ENCODE measurements at places on chromosomes 2 and 18.

DNA sequence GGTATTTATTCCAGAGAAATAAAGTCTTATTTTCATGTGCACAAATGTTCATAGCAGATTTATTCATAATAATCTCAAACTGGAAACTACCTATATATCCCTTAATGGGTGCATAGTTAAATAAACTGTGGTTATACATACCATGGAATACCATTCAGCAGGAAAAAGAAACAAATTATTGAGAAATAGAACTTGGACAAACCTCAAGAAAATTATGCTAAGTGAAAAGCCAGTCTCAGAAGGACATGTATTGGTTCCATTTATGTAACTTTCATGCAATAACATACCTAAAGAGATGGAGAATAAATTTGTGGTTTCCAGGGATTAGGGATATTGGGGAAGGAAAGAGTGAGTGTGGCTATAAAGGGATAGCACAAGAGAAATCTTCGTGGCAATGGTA, 452.6 kb downstream of the SETBP1 start:
- DNase-seq, result no peak

DNA sequence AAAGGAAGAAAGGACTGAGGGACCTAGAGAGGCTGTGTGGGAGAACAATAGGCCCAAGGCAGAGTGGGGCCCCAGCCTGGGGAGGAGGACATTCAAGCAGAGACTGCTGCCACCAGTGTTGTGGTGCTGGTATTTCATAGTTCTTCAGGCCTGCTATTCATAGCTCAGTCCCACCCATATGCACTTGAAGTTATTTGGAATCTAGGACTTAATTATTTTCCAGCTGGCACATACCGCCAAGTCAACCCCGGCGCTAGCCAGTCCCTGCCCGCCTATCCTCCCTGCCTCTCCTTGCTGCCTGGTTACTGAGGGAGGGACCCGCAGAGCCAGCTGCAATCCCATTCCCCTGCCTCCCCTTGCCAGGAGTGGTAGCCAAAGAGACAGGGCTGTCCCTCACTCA, 141.2 kb downstream of the CABLES1 start:
- no peak for DNase-seq

DNA sequence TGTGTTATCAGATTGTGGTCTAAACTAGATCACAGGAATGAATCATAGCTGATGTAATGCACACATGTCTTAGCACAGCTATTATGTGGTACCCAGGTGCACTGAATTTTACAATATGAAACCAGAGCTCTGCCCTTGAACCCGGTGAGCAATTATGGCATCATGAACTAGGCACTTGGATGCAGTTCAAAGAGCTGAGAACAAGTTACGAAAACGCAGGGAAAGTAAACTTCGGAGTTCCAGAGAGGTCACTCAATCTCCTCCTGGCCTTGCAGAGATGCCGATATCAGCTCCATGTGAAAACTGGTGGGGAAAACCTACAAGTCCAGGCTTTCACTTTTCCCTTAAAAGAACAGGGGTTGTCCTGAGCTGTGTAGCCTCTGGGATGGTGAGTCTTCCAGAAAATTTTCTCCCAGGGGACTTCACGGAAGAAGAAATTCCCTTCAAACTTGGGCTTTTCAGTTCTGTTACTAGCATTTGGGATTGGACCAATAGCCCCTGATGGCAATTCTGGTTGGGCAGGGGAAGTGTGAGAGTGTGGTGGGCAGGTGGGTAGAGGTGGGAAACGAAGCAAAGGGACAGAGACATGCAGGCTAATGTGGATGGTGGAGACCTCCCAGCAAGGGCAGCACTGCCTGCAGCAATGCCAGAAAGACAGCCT, 71.1 kb upstream of the SH3BP4 start:
- DNase-seq, result peak; percentile 83

GRCh38 chr2:210169516-210170195, 1.6 kb downstream of the KANSL1L start:
- DNase-seq, result no peak

DNA sequence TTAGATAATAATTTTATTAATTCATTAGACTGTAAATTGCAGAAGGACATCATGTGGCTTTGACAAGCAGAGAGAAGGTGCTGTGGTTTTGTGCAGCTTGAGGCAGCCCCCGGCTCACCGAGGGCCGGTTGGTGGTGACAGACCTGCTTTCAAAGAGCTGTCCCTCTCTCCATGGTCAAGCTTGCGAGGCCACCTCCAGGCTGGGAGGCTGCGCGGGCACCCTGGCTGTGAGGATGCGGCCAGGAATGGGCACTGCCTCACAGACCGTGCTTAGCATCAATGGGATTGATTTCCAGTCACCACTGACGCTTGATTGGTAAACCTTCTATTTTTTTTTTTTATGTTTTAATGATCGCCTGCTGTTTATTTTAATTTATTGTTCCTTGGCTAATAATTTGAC, 690.9 kb downstream of the GALR1 start:
- DNase-seq, result no peak

DNA sequence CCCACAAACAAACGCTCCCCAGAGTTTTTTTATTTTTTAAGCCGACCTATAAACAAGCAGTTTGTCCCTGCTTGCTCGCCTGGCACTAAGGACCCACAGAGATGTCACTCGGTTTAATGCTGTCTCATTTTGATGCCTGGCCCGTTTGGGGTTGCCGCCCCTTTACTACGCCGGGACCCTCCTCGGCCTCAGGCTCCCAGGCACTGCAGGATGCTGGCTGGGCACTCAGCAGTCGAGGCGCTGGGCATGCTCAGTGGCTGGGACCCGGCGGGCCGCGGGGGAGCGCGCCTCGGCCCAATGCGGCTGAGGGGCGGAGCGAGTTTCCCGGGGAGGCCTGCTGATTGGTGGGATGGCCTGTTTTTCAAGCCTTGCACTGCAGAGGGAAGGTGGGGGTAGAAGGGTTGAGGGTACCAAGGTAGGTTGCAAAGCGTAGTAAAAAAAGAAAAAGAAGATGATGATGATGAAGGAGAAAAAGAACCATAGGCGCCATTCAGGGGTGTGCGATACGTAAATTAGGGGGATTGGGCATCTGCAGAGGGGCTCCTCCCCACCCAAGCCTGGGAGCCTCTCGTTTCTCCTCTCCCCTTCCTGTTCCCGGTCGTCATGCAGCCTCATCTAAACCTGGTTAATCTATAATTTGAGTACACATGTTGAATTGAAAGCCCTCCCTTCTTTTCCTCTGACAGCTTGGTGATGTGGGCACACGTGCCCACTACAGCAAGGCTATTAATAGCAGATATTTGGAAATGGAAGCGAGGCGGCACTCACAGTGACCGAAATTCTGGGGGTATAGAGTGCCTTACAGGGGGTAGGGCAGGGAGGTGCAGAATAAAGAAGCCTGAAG, 1.5 kb upstream of the IRS1 start:
- peak; percentile 90 for DNase-seq

DNA sequence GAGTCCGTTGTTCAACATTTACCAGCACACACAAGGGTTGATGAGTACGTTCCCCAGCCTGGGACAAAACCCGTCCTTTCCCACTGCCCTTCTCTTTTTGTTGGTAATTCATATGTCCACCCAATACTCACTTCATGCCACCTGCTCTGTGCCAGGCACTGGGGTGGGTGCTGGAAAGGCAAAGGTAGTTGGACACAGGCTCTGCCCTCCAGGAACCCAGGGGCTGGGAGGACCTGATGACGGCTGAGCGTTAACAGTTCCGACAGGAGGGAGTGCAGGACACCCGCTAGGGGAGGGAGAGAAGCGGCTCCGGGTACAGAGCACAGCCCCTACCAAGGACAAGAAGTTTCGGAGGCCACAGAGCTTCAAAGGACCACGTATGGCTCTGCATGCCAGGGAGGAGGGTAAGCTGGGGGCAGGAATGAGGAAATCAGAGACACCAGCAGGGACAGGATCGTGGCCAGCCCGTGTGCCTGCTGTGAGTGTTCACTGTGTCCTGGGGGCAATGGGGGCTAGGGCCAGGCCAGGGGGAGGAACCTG, 134.1 kb upstream of the GPC1 start:
- no peak for DNase-seq

GRCh38 chr2:232486558-232487384, 863 bp downstream of the ECEL1 start:
- no peak for DNase-seq

- DNase-seq, result no peak
These were observed 149.4 kb downstream of the DTNA start for GRCh38 chr18:34859496-34859895.

DNA sequence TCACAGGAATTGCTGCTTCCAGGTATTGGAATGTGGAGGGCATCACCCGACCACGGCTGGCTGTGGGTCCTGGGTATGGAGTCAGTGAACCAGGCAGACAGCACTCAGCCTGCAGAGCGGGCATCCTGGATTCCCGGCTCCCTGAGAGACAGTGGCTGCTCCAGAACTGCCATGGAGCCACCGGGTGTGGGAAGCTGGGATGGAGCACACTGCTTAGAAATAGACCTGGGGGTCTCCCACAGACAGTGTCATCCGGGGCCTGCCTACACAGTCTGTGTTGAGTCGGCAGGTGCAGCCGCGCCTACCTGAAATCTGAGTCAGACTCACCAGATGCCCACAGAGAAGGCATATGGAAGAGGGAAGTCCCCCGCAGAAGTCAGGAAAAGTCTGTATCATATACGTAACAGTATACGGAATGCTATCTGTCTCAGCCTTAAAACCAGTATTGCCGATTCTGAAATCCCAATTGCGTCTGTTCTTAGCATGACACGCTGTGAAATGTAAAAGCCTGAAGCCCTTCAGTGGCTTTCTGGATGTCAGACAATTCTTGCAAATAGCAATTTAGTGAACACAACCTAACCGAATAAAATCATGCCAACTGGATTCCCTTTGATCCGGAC, 509.7 kb upstream of the MYT1L start:
- no peak for DNase-seq

DNA sequence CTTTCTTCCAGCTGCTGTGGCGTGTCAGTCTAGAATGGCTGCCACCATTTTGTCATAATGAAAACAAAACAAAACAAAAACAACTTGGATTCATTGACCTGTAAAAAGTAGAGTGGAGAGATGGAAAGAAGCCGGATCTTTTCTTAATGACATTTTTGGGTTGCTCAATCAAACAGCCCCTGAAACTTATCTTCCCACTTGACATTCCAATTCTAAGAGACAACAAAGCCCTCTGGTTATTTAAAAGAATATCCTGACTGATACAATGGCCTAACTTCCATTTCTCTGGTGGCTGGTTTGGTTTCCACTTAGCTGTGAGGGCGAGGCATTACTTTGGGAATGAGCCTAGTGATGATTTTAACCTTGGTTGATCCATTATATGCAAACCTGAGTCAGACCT, 123.7 kb downstream of the AQP4 start:
- DNase-seq, result no peak

DNA sequence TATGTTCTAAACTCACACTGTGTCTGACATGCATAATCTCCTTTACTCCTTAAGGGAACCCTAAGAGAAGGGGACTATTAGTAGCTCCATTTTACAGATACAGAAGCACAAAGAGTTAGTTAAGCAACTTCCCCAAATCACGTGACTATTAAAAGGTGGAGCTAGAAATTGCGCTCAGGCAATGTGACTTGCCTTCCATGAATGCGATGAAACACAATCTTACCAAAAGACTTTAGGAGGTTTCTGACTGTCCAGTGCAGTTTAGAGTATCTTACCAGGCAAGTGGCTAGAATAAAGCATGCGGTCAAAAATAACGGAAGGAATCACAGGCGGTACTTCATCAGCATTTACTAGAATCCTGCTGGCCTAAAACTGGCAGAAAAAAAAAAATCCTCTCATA, 70.4 kb downstream of the ZNF521 start:
- DNase-seq, result no peak

GRCh38 chr2:206225435-206226232, 48.8 kb upstream of the ZDBF2 start:
- DNase-seq, result no peak

Measured in adrenal gland (tissue), 19 donors.